CD4-positive, alpha-beta T cell treated with Interleukin-6 at 100 ng/mL for 8 hours (primary cell): ENCODE measurements at places on chromosomes 4 and X.

DNA sequence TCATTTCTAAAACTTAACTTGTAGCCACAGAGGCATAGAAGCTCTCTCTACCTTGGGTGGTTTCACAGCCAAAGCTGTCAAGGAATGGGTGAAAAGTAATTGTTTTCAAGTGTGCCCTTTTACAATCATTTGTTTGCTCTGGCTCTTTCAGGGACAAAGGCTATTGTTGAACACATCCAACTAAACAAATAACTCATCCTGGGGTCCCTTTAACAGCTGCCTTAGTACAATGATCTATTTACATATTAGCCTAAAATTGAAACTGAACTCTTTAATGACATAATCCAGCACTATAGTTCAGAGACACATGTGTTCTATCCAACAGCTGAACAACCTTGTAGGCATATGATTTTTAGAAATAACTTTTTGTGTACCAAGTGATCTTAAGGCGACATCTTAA is 3.7 kb downstream of the HHIP start:
- DNase-seq: no peak

- no peak for DNase-seq
Observed at GRCh38 chrX:38357747-38358673, 5.6 kb downstream of the OTC start.

GRCh38 chr4:71913275-71913674 is 118.5 kb upstream of the NPFFR2 start:
- no peak for DNase-seq

GRCh38 chrX:153499341-153499740 is 4.6 kb downstream of the BGN start:
- no peak for DNase-seq

GRCh38 chr4:160202802-160203201 is 1099.9 kb downstream of the RAPGEF2 start:
- DNase-seq: no peak

DNA sequence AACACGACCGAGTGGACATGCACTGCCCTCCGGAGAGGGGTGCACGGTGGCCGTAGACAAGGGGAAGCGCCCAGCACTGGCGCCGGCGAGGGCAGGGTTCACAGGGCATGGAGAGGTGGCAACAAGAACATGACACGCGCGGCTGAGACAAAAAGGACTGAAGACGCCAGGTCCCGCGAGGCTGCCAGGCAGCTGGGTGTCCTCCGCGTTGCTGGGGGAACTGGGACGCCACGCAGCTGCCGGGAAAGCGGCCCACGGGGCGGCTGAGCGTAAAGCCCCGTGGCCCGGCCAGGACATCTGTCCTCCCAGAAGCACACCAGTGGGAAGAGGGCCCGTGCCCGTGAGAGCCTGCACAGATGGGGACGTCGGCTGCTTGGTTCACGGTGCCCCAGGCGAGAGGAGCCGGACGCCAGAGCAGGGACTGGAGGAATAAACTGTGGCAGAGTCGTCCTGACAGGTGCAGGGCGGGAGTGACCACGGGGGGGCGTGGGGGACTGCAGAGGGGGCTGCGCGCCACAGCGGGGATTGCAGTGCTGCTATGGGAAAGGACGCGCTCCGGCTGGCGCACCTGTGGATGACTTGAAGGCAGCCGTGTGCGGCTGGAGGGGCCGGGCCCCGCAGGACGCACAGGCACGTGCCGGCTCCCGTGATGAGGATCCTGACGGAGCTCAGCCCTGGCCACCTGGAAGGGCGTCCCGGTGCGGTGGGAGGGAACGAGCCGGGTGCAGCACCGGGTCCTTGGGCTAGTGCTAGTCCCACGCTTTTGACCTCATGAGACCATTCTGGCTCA is 32.1 kb upstream of the GTPBP6 start:
- DNase-seq: no peak

- DNase-seq: no peak
Observed at GRCh38 chr4:38176165-38176564, 216.0 kb downstream of the PTTG2 start.

GRCh38 chrX:19571711-19572110 is 56.4 kb upstream of the MAP3K15 start:
- no peak for DNase-seq

DNA sequence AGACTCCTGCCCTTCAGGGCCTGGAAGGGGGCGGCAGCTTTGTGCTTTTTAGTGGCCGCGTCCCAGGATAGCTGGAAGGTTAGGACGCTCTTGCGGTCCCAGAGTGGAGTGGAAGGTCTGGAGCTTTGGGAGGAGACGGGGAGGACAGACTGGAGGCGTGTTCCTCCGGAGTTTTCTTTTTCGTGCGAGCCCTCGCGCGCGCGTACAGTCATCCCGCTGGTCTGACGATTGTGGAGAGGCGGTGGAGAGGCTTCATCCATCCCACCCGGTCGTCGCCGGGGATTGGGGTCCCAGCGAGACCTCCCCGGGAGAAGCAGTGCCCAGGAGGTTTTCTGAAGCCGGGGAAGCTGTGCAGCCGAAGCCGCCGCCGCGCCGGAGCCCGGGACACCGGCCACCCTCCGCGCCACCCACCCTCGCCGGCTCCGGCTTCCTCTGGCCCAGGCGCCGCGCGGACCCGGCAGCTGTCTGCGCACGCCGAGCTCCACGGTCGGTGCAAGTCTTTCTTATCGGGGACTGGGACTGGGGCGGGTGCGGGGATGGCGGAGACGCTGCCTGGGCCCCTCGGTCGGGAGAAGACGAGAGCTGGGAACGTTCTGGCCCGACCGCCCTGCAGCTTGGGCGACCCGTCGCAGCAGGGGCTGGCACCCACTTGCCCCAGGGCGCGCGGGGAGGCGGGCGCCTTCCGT is at the start of gene EDNRA:
EDNRA (plus strand) TSS at position 207 of the 686 bp plus-strand sequence. CDS start 4,585 bp downstream, outside the sequence.
- DNase-seq: no peak

DNA sequence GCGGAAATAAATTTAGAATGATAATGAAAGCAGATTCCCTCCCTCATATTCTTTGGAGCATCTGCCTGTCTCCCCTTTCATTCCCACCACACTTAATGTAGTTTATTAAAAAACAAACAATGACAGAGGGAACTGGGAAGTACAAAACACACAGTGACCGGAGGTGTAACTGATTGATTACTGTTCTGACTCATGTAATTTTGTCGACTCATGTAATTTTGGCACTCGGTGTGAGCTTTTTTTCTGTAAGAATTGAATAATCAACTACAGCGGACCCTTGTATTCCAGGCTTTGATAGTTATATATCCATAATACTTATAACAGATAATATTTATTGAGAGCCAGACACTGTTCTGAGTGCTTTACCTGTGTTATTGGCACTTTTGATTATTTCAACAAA is 110.4 kb downstream of the PALLD start:
- DNase-seq: no peak

GRCh38 chr4:174437324-174437723 is 85.0 kb downstream of the HPGD start:
- no peak for DNase-seq

DNA sequence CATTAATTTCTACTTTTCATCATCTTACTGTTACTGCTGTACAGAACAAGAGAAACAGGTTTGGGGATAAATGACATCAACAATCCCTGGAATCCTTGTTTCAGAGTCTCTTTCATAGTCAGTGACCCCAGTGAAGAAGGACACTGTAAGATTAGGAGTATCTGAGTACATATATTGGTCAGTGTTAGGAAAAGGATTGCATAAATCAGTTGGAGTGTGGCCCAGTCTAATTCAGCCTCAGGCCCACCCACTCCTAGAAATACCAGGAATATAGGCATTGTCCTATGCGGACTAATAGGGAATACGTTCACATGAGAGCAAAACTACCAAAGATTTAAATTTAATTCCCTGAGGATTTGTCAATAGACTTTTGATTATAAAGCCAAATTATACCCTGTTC is 237.8 kb downstream of the LDB2 start:
- no peak for DNase-seq

DNA sequence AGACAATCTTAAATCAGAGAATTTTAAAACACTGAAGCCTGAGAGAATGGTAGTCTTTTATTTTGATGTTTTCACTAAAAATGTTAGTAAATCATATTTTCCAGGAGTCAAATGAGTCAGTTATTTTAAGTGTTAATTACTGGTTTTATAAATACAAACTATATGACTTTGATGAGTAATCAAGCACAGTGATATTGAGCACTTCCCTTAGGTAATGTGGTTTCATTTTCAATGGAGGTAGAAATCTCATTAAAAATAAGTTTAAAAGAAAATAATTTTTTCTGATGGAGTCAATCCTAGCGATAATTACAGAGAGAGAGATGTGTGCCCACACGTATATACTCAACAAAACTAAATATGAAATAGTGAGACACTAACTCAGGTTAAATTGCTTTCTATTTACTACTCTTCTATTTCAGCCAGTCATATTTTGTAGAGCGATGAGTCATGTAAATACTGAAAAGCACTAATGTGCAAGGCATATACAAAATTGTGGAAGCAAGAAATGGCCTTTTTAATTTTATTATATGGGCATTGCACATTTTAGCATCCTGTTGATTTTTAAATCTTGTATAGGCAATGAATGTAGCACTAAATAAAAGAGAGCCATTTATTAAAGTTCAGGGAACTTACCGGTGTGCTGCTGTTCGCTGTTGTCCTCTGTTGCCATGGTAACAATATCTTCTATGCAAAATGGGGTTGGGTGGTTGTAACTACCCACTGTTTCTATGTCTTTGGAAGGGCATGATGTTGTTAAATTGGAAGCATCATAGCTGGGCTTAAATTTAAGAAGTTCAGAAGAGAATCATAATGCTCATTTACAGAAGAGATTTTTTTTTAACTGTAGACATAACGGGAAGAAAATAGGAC is 513.7 kb downstream of the TLL1 start:
- no peak for DNase-seq

- no peak for DNase-seq
Observed at GRCh38 chr4:11438647-11439046, 10.0 kb upstream of the HS3ST1 start.

DNA sequence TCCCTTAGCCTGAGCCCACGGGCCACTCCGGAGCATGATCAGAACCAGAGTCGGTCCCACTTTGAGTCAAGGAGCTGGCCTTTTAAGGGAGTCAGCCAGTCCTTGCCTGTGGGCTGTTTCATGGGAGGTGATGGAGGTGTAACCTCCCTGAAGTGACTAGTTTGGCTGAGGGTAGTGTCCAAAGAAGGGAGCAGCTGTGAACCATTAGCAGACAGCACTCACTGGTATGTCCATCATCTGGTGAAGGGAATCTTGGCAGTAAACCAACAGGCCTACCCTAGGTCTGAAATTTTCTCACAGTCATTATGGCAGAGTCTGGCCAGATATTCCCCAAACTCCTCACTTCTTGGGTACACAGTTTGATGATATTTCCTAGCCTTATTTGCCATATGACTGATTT is 12.3 kb upstream of the REPS2 start:
- no peak for DNase-seq

DNA sequence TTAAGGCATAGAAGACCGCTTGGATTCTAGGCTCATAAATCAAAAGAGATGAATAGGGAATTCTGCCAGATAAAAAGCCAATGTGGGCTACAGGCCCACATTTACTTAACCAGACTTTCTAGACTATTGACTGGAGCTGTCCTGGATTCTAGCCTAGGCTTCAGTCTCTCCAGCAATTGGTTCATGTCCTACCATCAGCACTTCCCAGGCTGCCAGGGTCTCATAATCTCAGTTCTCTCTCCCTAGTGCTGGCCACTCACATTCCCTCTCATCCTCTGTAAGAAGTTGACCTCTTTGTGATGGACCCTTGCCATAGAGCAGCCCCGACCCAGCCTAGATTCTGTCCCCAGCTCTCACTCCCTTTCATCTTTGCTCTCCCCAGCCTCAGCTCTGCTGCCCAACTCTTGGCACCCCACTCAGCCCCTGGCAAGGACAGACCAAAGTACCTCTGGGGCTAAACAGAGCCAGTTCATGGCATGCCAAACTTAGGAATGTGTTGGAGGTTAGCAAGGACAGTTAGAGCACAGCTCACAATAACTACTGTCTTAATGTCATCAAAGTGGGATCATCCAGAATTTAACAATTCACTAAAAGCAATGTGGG is 396.2 kb downstream of the INPP4B start:
- DNase-seq: no peak

DNA sequence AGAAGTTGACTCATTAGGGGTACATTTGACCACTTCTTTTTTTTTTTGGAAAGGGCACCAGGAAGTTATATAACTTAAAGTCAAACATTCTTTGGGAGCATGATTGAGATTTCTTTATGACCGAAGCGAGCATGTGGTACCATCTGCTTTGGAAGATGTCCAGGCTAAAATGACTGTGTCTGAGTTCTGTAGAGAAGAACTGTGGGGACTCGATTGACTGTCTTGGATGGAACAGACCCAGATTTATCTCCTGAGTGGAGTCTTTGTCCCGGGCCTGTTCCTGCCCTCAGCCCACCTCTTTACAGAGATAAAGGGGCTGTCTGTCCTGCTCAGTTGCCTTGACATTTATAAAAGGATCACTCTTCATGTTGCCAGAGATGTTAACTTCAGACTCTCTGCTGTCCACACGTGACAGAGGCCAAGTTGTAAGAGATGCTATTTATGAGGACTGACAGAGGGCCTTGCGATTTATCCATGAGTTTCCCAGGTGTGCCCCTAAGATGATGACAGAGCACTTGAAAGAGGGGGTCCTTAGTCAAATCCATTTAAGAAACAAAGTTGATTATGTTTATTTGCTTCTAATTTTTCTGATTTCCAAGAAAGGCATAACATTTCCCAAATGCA is 16.8 kb downstream of the SMIM20 start:
- no peak for DNase-seq

DNA sequence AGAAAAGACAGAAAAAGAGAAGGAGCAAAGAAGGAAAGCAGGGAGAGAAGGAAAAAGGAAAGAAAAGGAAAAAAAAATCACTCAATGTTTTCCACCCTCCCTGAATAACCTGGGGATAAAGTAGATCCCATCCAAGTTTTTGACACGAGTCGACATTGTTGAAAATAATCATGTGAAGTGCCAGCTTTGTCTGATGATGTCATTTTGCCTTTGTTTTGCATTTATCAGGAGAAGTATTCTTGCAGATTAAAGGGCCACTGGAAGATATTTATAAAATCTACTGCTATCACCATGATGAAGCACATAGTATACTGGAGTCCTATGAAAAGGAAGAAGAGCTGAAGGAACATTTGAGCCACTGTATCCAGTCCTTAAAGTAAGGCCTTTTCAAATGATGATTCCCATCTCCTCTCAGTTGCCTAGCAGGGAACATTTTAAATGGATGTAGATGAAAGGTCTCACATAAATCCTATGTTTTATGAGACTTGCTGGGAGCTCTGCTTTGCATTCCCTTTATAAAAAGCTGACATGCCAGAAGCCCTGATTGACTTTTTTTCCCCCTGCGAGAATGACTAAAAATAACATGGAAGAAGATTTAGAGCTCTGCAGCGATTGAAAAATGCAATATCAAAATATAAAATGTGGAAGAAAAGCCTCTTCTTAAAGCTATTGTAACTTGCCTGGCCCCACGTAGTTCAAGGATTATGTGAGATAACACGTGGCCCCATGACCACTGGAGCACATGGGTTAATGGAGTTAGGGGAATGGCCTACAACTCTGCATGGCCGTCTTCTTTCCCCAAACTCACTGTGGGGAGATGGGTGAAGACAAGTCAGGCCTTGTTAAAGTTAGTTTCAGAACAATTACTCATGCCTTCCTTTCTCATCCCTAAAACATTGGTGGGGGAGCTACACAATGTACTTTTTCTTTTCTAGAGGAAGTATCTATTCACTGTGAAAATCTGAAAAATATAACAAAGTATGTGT is 77.5 kb downstream of the INTS12 start:
- no peak for DNase-seq

- no peak for DNase-seq
Observed at GRCh38 chrX:101062176-101062575, 10.3 kb upstream of the TRMT2B start.

GRCh38 chr4:98745366-98745765 is 87.0 kb upstream of the TSPAN5 start:
- DNase-seq: no peak

GRCh38 chrX:45267007-45267406 is 66.3 kb upstream of the DIPK2B start:
- no peak for DNase-seq

- no peak for DNase-seq
Observed at GRCh38 chrX:153184787-153185186, 5.7 kb downstream of the MAGEA1 start.
